CD4-positive, alpha-beta T cell treated with Interleukin-17A for 4 hours (primary cell): ENCODE measurements at places on chromosomes 6 and 20.

GRCh38 chr20:51756653-51757052, 11.5 kb downstream of the ATP9A start:
- no peak for DNase-seq

DNA sequence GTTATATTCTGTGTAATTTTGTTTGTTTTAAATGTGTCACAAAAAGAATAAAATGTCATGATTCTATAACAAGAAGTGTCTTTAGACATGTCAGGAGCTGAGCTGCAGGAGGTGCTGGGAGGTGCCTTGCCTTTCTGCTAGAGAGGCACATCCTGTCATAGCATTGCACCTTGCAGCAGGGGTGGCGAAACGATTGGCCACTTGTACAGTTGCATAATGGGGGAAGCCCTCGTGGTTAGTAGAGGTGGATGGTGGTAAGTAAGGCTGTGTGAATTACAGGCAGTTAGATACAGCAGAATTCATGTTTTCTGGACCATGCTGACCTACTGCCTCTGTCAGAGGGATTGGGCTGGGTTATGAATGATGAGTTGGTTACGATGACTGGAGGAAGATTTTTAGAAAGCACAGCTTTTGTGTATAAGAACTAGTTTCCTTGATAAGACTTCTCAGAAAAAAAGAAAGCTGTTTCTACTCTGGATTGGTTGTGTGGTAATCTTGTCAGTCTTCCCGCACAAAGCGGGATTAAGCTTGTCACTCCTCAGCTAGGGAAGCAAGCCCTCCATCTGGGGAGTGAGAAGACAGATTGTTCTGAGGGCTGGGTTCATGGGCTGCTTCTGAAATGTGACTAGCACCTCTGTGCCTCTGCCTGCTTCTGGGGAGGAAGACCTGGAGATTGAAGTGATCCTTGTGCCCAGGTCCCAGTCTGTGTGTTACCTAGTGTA, 74.9 kb downstream of the FOXO3 start:
- DNase-seq, result peak; percentile 33

- no peak for DNase-seq
Observed at GRCh38 chr6:135331002-135331401, 149.9 kb downstream of the MYB start.

GRCh38 chr20:53040693-53041589, 68.8 kb downstream of the TSHZ2 start:
- peak; percentile 39 for DNase-seq

- no peak for DNase-seq
Observed at GRCh38 chr6:78340755-78341154, 526.6 kb upstream of the IRAK1BP1 start.

GRCh38 chr20:25317351-25318075, 69.6 kb downstream of the PYGB start:
- DNase-seq, result no peak

- DNase-seq, result no peak
Observed at GRCh38 chr6:111746983-111747382, 126.3 kb downstream of the FYN start.

DNA sequence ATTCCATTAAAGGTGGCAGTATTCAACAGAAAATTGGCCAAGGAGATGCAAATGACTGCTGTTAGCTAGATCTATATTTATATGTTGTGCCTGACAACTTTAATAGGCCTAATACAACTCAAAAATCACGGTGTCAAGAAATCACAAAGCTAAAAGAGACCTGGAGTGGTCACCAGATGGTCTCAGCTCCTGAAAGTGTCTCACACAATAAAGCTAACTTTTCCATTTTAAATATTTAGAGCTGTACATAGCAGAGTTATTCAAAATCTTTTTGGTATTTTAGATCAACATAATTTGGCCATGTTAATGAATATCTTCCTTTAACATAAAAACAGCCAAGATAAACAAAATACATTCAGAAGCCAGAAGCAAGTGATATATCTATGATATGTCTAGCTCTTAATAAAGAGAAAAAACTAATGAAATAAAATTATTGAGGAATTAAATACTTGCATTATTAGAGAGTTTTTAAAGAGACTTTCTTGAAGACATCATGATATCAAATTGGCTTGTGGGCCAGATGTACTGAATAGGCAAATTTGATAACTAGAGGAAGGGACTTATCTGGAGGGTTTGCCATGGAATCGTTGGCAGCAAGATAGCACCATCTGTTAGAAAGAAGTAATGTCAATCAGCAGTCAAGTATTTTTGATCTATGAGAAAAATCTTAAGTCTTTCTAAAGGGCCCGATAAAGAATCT, 84.9 kb upstream of the SCAF8 start:
- DNase-seq, result no peak

- DNase-seq, result no peak
Observed at GRCh38 chr6:44381739-44382138, 5.8 kb upstream of the CDC5L start.
